ENCODE measurements at places on chromosomes 6 and 20.

DNA sequence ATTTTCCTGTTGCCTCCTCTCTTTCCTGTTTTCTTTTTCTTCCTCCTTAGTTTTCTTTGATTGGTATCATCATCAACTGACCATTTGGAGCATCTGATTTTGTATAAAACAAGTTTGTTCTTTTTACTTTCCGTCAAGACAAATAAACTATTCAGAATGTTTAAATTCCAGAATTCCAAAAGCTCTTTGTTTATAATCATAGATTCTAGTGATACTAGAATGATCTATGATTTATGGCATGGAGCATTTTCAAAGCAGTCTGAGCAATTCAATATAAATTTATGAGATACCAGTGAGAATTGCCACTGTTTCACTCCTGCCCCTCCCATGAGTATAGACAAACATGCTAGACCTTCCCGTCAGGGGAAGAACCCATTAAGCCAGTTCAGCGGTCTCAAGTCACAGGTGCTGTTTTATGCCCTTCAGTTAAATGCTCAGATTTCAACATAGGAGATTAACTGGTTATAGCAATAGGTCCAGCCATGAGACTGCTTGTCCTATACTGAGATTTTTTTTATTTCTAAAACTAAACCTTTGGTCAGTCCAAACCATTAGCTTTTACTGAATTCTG lies 60.7 kb downstream of the GRIK2 start:
- DNase-seq: no peak

DNA sequence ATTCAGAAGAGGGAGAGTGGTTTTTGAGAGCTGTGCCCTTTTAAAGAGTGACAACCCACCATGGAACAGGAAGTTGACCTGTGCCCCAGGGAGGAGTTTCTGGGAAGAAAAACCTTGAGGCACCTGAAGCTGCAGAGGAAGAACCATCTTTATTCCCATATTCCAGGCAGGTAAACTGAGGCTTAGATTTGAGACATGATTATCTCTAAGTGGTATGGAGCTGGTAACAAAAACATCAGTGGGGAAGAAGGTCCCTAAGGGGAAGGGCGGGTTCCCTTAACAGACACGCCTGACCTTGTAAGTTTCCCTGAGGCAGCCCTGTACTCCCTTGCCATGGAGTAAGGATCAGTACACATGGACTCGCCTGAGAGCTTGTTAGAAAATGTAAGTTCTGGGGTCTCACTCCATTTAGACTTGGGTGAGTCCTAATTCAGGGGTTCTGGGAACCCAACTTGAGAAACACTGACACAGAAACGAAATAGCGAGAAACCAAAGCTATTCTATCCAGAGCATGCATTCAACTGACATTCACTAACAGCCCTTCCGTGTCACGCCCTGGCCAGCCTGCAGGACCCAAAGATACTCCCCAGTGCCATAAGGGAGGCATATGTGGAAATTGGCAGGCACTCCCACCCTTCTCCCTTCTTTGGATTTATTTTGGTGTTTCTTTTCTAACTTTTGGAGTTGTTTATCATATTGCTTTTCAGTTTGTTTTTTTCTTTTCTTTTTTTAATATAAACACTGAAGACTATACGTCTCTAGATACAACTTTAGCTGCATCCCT lies 90.9 kb downstream of the DLGAP4 start:
- DNase-seq: no peak

GRCh38 chr6:144094731-144095133 lies 641 bp downstream of the SF3B5 start:
- DNase-seq: peak; percentile 8

- no peak for DNase-seq
These were observed 49.0 kb downstream of the RREB1 start for GRCh38 chr6:7156643-7157278.

- DNase-seq: no peak
These were observed 9.0 kb upstream of the MICA start for GRCh38 chr6:31394381-31394780.

DNA sequence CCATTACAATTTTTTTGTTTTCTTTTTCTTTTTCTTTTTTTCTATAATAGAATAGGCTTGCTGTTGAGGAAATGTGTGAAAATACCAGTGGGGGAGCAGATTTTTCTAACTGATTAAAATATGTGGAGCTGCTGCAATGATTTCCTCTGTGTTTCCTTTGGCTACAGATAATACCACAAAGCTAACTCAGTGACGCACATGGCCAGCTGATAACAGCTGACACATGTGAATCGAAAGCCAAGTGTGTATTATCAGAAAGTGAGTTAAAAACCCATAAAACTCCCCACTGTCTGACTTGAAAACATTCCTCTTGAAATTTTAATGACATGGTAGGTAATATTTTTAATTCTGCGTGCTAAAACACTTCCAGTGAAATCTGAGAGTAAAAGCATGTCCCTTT lies 70.8 kb upstream of the AHI1 start:
- DNase-seq: peak; percentile 64

Data from stimulated activated CD4-positive, alpha-beta T cell treated with anti-CD3 and anti-CD28 coated beads, Interleukin-15, amount 100 ng/mL, for 24 hours (primary cell).